ENCODE measurements at places on chromosomes 1 and 21.

GRCh38 chr1:10853701-10854100 lies 57.3 kb upstream of the CASZ1 start:
- DNase-seq = no peak

GRCh38 chr1:93840956-93841482 lies 38.0 kb downstream of the DNTTIP2 start:
- no peak for DNase-seq

- no peak for DNase-seq
These were observed 41.6 kb upstream of the RGS4 start for GRCh38 chr1:163027610-163028009.

DNA sequence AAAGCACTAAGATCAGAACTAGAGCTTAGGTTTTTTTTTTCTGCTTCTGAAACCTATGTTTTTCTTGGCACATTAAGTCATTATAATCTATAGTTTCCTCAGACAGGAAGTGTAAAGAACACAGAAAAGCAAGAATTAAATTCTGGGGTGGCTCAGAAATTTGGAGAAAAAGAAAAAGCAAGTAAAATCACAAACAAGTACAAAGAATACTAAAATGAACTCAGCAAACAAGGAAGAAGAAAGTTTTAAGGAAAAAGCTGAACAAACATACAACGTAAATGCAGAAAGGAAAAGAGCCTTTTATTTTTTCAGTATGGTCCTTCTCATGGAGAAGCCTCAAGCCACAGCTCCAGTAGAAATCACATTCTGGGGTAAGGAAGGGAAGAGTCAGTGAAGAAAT lies 8.6 kb upstream of the CNN3 start:
- DNase-seq = no peak

GRCh38 chr1:53725238-53725689 lies 13.7 kb downstream of the GLIS1 start:
- no peak for DNase-seq

DNA sequence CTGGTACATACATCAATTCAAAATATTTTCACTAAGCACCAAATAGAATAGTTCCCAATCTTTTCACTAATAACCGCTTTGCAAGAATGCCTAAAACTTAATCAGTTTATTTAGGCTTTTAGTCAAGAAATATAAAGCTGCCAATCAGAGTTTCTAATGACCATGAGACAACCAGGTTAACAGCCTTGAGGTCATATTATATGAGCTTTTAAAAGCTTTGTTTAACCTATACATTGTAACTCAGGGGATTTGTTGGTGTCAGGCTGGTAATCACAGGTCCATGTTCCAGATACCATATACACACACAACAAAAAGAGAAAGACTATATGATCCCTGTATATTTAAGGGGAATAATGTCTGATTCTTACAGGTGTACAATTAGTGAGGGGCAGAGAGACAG lies 246.2 kb upstream of the ADGRL2 start:
- DNase-seq = no peak

- no peak for DNase-seq
These were observed 43.8 kb downstream of the CAPN2 start for GRCh38 chr1:223755992-223756775.

DNA sequence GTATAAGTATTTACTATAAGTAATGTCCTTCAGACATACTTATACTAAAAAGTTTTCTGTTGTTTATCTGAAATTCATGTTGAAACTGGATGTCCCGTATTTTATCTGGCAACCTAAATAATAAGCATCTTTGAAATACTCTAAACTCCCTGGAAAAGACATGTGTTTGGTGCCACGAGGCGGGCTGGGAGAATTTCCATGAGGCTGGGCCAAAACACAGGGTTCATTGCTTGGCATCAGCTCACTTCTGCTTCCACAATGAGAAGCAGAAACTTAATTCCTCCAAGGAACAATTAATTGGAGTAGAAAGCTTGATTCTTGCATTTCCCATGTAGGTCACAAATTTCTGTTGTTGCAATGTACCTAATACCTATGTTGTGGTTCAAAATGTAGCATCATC lies 110.2 kb downstream of the PSMG1 start:
- DNase-seq = no peak

- DNase-seq = peak; percentile 58
These were observed 9.6 kb downstream of the PTPRU start for GRCh38 chr1:29245876-29246275.

DNA sequence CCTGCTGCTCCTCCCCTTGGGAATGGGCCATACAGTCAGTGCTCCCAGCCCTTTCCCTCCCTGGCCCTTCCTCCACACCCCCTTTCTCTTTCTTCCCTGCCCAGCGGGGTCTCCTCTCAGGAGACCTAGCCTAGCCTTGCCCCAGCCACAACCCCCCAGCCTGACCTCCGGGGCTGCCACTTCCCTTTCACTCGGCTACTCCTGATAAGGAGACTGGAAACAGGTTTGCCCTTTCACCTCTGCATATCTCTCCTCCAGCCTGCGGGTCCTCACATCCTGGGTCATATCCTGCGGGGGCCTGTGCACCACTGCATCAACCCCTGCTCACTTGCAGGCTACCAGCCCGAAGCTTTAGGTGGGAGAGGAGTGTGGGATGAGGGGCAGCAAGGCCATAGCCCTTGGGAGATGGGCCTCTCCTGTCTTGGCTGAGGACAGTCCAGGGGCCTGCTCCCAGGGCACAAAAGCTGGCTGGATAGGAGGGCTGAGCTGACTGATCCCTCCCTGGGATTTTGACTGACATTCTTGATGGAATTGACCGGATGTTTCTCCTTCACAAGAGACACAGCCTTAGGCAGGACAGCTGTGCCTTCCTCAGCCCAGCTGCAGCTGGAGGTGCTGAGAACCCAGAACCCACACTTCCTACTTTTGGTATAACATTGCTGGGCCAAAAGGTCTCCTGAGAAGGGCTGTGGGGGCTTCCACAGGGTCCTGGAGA lies 19.2 kb upstream of the ALX3 start:
- no peak for DNase-seq

DNA sequence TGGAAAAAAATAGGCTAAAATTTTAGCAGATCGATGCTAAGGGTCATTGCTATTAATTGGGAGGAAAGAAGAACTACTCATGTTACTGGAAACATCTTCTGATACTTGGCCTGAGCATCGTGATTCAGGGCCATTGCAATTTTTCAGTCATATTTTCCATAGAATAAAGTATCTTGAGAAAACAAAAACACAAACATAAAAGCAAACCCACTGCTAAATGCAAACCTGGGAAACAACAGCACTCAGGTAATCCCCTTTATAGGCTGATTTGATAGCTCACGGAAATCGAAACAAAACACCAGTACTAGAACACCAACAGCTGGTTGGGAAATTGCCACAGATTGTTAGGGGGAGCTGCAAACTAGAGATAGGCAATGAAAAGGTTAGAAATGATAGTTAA lies 172.9 kb upstream of the ESRRG start:
- no peak for DNase-seq

- no peak for DNase-seq
These were observed 1.4 kb upstream of the S100A4 start for GRCh38 chr1:153546796-153547559.

DNA sequence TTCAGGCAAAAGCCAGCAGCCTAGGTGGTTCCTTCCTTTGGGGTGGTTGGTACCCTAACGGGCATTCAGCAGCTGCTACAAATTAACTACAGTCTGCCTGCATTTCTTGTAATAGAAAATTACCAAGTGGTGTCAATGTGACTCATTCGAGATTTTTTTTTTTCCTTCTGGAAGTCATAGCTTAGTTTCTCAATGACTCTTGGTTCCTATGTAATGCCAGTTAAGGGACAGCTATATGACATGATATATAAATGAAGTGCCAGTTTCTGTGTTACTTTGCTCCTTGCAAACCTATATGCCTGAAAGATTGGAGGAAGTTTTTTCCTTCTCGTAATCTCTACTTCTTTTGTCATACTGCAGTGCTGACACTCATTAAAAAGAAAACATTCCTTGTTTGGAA lies 2.6 kb downstream of the MGST3 start:
- peak; percentile 8 for DNase-seq

DNA sequence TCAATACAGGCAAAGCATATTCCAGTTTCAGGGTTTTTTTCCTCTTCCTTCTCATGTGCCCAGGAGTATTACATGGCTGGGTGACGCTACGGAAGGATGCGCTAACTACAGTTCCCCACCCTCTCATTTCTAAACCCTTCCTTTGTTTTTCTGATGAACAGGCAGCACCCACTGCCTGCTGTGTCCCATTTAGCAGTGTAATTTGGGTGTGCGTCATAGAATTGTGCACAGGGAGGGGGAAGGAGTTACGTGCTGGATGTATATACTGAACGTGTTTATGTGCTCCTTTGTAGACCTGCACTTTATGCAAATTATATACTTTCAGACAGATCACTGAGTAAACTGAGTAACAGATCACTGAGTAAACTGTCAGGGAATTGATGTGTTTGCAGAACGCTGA lies 44.5 kb downstream of the ELAPOR1 start:
- no peak for DNase-seq

- DNase-seq = no peak
These were observed 291.8 kb upstream of the CAMK1G start for GRCh38 chr1:209291715-209292114.

GRCh38 chr21:20308586-20309315 lies 689.5 kb upstream of the NCAM2 start:
- no peak for DNase-seq

DNA sequence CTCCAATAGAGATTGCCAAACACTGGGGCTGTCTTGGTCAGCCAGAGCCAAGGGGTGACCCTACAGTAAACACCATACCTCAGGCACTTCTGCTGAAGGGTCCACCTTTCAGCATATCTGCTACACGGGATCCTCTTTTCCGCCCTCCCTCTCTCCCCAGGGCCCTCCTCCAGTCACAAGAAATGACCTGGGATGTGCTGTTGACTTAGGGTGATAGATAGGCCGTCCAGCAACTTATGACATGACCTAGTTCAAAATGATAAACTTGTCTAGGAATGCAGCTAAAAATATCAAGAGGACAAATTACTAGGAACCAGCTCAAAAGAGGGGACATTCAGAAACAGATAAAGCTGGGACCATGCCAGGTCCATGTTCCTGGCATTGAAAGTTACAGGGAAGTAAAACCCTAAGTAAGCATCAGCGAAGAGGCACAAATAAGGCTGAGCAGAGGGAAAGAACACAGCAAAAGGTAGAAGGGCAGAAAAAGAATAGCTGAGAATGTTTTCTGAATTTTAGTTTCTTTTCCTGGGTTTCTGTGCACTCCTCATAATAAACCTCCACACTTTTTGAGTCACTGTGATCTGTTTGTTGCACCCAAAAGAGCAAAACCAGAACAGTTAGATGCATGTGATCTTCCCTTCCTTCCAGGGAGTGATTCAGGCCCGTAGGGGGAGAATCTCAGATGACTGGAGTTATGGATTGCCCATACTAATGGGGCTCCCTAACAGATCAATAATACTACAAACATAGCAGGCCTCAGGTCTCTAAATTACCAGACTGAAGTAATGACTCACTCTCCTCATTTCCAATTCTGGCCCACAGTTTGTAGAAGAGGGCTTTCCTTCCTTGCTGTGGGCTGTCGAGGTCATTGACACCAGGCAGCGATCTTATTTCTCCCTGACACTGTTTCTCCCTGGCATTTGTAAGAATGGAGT lies 48.9 kb upstream of the F3 start:
- no peak for DNase-seq

DNA sequence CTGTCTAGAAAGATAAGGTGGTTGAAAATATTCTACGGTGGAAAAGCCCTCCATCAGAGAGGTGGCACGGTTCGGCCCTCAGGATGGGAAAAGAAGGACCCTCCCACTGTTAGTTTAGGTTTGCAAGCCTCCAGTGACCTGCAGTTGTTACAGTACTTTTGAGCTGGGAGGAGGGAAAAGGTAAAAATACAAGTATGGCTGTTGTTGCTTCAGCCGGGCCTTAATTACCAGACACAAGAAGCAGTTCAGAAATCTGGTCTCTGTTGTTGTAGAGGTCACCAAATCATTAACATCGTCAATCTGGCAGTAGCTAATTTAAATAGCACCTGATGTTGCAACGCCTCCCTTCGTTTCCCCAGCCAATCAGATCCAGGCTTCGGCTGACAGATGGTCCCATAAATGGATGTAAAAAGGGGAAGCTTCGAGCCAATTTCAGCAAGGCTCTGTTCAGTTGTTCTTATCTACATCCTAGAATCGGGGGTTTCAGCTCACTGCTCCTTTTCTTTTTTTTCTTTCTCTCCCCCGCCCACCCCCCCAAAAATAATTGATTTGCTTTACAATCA lies at the start of gene ELAVL4:
ELAVL4 (plus strand) TSS at position 424 of the 563 bp plus-strand sequence. CDS start 270 bp downstream, outside the sequence.
- DNase-seq = no peak

- DNase-seq = no peak
These were observed 22.9 kb downstream of the NIPAL3 start for GRCh38 chr1:24438423-24438901.

Data from RWPE1 (cell line).